ENCODE measurements at places on chromosomes 6 and 20.

- H3K27me3 ChIP-seq = peaks cover 4% of the 10 kb centered on the region
- no peak for DNase-seq
- peaks cover 79% of the 10 kb centered on the region for H3K36me3 ChIP-seq
- H3K4me3 ChIP-seq = no peak overlapping the region
Measured at GRCh38 chr6:75115481-75115880, 90.4 kb downstream of the COL12A1 start.

DNA sequence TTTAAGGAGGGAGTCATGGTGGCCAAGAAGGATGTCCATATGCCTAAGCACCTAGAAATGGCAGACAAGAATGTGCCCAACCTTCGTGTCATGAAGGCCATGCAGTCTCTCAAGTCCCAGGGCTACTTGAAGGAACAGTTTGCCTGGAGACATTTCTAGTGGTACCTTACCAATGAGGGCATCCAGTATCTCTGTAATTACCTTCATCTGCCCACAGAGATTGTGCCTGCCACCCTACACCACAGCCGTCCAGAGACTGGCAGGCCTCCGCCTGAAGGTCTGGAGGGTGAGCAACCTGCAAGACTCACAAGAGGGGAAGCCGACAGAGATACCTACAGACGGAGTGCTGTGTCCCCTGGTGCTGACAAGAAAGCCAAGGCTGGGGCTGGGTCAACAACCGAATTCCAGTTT lies 115.0 kb downstream of the HFE start:
- H3K36me3 ChIP-seq = no peaks in the 10 kb centered on the region
- H3K27ac ChIP-seq = no peak overlapping the region
- H3K27me3 ChIP-seq = peaks cover 31% of the 10 kb centered on the region

GRCh38 chr20:62774762-62775161 lies 21.5 kb upstream of the MRGBP start:
- H3K36me3 ChIP-seq = 0 out of 2 replicates have a peak, but pooled peaks cover 4% of the 10 kb centered on the region
- H3K27me3 ChIP-seq = peaks cover 9% of the 10 kb centered on the region
- DNase-seq = no peak
- peaks cover 20% of the 10 kb centered on the region for H3K4me1 ChIP-seq

DNA sequence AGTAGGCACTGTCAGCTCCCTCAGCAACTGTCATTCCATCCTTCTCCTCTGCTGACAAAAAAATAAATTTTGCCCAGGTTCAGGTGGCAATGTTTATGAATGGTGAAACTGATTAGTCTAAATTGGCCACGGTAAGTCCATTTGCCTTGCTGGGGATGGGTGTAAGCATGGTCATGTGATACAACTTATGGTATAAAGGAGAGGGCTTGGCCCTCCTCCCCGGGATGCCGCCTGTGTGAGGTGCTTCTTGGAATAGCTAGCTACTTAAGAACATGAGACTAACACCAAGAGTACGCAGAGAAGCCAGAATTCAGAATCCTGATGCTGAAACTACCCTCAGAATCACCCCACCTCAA lies 94.4 kb upstream of the MAP7 start:
- no peak for DNase-seq
- no peak overlapping the region for H3K27ac ChIP-seq
- peaks cover 26% of the 10 kb centered on the region for H3K4me1 ChIP-seq
- H3K27me3 ChIP-seq = no peaks in the 10 kb centered on the region
- no peaks in the 10 kb centered on the region for H3K36me3 ChIP-seq

- no peak for DNase-seq
- no peak overlapping the region for H3K4me3 ChIP-seq
- no peaks in the 10 kb centered on the region for H3K27me3 ChIP-seq
- H3K36me3 ChIP-seq = no peaks in the 10 kb centered on the region
Measured at GRCh38 chr6:142870787-142871415, 74.1 kb downstream of the HIVEP2 start.

DNA sequence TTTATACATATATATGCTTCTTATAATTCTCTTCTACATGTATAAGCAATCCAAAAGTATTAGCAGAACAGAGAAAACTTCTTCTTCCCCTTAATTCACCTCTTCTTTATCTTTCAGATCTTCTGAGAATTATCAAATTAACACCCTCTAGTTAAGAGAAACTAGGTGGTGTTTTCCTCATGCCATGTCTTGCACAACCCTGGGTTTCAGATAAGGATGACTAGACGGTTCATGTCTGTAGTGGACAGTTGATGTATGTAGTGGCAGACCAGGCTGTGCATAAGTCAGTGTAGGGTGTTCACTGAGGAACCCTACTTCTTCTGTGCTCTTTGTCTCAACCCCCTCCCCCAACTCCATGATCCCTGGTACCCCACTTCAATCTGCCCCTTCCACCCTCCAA lies 187.3 kb downstream of the SAMD5 start:
- no peak overlapping the region for H3K4me3 ChIP-seq
- no peaks in the 10 kb centered on the region for H3K4me1 ChIP-seq
- no peaks in the 10 kb centered on the region for H3K36me3 ChIP-seq
- H3K27ac ChIP-seq = no peak overlapping the region
- no peaks in the 10 kb centered on the region for H3K27me3 ChIP-seq
- no peak for DNase-seq

DNA sequence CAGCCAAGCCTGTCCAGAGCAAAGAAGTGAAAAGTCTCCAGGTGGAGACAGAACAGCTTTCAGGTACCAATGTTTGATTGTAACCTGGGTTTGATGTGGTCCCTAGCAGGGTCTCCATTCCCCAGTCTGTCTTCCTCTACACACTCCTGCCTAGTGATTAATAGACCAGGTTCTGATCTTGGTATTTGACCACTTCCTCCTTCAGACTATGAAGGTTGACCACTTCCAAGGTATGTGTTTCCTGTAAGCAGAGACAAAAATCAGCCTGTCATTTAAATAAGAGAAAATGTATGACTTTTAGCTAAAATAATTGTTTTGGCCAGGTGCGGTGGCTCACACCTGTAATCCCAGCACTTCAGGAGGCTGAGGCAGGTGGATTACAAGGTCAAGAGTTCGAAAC lies 41.8 kb upstream of the TOP1 start:
- H3K4me3 ChIP-seq = no peak overlapping the region
- H3K27ac ChIP-seq = no peak overlapping the region
- H3K36me3 ChIP-seq = no peaks in the 10 kb centered on the region
- no peak for DNase-seq
- H3K27me3 ChIP-seq = no peaks in the 10 kb centered on the region

GRCh38 chr6:151001387-151002056 lies 136.0 kb downstream of the MTHFD1L start:
- no peak overlapping the region for H3K4me3 ChIP-seq
- peaks cover 44% of the 10 kb centered on the region for H3K4me1 ChIP-seq
- peaks cover 2% of the 10 kb centered on the region for H3K27me3 ChIP-seq
- no peak overlapping the region for H3K27ac ChIP-seq
- no peak for DNase-seq
- H3K36me3 ChIP-seq = peaks cover 18% of the 10 kb centered on the region
